NCI-H2171 treated with DMSO at 0.1 percent for 48 hours (cell line): ENCODE measurements at places on chromosomes 1 and 21.

DNA sequence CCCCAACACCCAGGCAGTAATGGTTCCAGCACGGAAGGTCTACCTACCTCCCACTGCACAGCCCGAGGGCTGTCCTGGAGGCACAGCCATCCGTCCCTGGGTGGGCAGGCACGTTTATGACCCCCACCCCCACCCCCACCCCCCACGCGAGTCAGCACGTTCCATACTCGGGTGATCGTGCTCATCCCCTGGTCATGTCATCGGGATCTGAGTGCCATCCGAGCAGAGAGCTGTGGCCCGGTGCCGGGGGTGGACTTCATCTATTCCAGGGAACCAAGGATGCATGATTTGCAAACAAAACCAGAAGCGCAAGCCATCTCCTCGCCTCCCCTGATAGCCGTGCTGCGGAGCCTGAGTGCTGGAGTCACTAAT, 1.1 kb downstream of the TSPEAR start:
- DNase-seq = no peak

- no peak for DNase-seq
These were observed 5.8 kb downstream of the KIF1B start for GRCh38 chr1:10216090-10216749.

DNA sequence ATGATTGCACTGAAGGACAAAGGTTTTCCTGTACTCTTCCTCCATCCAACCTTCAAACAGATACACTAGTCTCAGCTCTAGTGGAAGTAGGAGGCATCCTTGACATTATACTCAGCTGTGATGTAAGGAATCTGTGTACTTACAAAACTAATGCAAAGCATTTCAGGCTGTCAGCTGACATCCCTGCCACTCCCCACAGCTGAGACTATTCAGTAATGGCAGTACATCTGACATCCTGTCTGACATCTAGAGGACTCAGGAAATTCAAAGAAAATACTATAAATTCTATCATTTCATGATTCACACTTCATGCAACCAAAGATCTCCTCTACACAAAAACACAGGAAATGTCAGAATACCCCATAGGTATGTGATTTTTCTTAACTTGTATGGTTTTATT, 325.8 kb downstream of the SMYD3 start:
- no peak for DNase-seq

GRCh38 chr1:178986204-178986603, 39.5 kb upstream of the FAM20B start:
- DNase-seq = no peak

GRCh38 chr1:38444770-38445442, 398.3 kb upstream of the POU3F1 start:
- no peak for DNase-seq

DNA sequence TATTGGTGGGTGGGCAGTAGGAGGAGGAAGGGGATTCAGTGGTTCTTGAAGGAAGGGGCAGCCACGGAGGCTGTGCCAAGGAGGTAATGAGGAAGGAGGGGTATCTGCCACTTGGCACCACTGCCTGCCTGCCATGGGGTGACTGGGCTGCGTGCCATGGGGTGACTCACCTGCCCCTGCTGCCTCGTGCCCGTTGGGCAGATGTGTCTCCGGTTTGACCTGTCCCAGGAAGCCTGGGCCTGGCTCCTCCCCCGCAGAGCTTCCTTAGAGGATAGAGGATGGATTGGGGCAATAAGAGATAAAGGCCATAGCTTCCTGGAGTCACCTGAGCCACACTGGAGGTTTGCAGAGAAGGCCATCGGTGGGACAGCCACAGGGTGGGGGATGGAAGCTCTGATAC, 1.7 kb downstream of the PADI3 start:
- peak; percentile 15 for DNase-seq

DNA sequence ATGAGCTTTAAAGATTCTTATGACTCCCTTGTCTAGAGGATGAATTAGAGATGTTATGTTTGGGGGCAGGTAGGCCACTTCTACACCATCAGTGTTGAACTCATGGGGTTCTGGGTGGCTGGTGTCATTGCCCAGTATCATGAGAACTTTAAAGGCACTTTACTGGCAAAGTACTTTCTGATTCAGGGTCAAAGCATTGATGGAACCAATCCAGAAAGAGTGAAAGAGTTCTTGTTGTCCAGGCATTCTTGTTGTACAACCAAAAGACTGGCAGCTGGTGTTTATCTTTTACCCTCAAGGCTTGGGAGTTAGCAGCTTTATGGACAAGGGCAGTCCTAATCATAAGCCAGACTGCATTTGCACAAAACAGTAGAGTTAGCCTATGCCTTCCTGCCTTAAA, 673.0 kb downstream of the USP25 start:
- no peak for DNase-seq

- DNase-seq = no peak
These were observed 22.7 kb upstream of the CCSAP start for GRCh38 chr1:229365569-229365968.

GRCh38 chr21:25560271-25560685, 47.0 kb downstream of the MRPL39 start:
- DNase-seq = no peak

- DNase-seq = no peak
These were observed 61.8 kb downstream of the UBIAD1 start for GRCh38 chr1:11334821-11335220.

GRCh38 chr1:31859719-31860118, 43.9 kb upstream of the SPOCD1 start:
- DNase-seq = no peak

- no peak for DNase-seq
These were observed 10.6 kb upstream of the NGF start for GRCh38 chr1:115348636-115349035.

- no peak for DNase-seq
These were observed 12.3 kb downstream of the HUNK start for GRCh38 chr21:31885146-31885545.

- no peak for DNase-seq
These were observed 54.6 kb upstream of the BOLA1 start for GRCh38 chr1:149844650-149845255.
